ENCODE measurements at places on chromosomes 12 and 14.

DNA sequence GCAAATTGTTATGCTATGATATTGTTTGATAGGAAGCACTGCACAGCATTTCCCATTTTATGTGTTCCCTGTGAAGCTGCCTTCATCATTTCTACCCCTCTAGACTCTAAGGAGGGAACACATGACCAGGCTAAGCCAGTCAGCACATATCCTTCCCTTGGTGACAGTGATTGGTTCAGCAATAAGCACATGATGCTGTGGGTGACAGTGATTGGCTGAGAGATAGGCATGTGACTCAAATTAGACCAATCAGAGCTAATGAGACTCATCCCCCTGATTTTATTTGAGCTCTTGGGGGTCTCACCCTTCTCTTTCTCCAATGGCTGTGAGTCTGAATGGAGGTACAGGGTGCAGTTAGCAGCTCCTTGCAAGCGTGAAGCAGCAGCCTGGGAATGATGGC is 195.2 kb downstream of the NUAK1 start:
- DNase-seq, result no peak

DNA sequence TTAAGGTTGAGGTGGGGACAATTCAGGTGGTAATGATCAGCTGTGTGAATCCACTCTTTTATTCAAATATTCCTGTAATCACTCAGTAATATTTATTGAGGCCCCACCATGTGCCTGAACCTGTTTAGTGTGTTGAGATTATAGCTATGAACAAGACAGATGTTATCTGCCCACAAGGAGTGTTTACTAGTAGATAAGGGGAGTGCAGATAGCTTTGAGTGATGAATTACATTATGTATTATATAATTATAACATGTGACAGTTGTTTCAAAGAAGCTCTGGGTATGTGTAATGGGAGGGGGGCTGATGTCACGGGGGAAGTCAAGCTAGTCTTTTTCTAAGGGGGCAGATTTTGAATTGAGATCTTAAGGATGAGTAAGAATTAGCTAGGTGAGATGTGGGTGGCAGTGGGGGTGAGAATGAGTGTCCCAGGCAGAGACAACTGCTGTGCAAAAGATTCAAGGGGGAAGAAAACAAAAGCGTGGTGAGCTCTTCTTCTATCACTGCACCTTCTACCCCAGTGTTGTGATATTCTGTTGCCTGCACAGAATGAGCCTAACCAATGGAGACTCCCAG is 21.3 kb upstream of the SRRM4 start:
- no peak for DNase-seq

DNA sequence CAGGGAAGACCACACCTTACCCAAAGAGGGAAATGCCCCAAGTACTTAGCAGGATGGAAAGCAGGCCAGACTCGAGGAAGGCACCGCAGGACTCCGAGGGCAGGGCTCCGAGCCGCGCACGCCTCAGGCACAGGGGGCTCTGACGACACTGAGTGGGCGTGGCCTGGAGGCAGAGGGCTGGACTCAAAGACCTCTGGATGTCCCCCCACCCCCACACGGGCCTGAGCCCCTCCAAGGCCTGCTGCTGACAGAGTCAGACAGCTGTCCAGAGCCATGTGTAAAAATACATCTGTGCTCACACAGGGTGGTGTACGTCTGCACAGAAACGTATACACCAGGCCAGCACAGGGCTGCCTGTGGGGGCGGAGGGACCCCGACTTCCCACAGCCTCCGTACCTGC is 1.4 kb downstream of the AKT1 start:
- no peak for DNase-seq

- no peak for DNase-seq
Measured at GRCh38 chr12:52313926-52314325, 7.3 kb downstream of the KRT83 start.

- no peak for DNase-seq
Measured at GRCh38 chr12:132649226-132649945, 30.8 kb downstream of the P2RX2 start.

GRCh38 chr12:116697305-116697704 is 40.6 kb downstream of the SPRING1 start:
- DNase-seq, result no peak

DNA sequence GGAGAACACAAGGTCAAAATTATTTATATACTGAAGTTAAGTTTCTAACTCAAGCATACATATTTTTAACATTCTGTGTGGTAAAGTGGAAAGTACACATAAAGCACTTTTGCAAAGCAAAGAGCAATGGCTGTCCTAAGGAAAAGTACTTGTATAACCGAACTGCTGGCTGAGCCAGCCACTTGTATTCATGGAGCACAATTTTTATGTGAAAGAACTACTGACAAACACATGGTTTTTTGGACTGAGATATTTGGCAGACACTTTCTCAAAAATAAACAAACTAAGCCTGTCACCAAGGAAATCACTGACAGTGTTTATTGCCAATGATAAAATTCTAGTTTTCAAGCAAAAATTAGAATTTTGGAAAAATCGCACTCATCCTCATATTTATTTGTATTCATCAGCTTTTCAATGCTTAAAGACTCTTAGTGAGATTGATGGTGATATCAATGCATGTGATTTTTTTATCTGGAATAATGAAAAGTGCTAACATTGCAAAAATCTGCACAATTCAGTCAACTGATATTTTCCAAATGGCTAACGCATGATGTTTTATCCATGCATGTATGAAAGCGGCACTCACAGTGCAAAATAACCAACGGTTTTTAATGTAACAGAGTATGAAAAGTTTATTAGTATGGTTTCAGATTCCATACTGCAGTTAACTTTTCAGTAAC is 125.3 kb downstream of the IPO8 start:
- DNase-seq, result no peak

DNA sequence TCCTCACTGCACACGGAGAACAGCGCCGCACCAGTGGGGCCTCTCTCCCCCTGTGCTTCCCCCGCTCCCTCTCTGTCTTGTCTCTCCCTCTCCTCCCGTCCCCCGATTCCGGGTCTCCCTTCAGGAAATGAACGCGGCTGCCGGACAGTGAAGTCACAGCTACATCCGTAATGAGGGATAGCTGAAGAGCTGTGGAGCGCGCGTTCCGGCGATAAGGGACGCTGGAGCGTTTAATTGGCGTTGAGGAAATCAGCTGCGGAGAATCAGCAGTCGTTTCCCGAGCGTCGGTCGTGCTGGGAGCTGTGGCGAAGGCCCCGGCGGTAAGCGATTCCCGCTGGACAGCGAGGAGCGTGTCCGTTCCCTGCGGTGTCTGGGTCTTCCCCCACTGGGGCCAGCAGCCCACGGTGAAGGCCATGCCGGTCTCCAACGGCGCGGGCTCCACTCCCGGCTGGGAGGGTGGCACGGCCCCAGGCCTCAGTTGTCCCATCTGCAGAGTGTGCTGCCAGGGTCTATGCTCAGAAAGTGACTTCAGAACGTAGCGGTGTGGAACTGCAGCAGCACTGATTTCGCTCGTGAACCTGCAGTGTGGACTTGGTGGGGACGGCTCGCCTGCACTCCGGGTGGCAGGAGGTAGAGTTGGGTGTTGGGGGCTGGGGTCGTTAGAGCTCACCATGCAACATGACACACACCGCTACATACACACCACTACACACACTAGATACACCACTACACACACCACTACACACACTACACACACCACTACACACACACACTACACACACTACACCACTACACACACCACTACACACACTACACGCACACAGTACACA is 10.9 kb downstream of the NOC4L start:
- peak; percentile 17 for DNase-seq

- no peak for DNase-seq
Measured at GRCh38 chr14:92645841-92646478, 102.5 kb downstream of the LGMN start.

DNA sequence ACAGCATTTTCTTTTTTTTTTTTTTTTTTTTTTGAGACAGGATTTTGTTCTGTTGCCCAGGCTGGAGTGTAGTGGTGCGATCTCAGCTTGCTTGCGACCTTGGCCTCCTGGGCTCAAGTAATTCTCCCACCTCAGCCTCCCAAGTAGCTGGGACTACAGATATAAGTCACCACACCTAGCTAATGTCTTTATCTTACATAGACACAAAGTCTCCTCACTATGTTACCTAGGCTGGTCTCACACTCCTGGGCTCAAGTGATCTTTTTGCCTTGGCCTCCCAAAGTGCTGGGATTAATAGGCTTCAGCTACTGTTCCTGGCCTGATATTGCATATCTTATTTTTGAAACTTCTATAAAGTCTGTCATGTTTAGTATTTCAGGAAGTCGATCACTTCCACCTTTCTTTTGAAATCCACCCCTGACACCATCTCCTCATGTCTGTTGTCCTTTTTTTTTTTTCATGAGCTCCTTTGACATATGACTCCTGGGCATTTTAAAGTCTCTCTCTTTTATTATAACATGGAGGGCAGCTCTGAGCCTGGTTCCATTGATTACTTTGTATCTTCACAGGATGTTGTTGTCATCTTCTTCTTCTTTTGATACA is 5.9 kb upstream of the A2ML1 start:
- no peak for DNase-seq

DNA sequence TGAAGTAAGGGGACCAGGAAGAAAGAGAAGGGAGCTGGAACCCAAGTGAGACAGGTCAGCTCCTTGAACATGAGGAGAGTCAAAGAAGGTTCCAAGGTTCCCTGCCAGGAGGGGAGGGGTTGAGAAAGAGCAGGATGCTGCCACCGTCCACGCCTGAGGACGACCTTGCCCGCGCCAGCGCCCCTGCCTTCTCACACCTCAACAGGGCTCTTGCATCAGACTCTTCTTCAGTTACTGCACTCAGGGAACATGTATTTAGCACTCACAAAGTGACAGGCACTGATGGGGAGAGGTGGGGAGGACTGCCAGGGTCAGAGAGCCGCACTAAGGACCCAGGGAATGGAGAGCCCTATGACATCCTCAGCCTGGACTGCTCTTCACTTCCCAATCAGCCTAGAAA is 102.1 kb upstream of the NUDT4 start:
- no peak for DNase-seq

- no peak for DNase-seq
Measured at GRCh38 chr12:66627988-66628317, 50.9 kb downstream of the GRIP1 start.

GRCh38 chr12:24152270-24152669 is 202.8 kb upstream of the SOX5 start:
- DNase-seq, result no peak

GRCh38 chr12:129779033-129779432 is 124.8 kb downstream of the TMEM132D start:
- no peak for DNase-seq

GRCh38 chr14:22221508-22221907 is 367.5 kb downstream of the DAD1 start:
- DNase-seq, result no peak

DNA sequence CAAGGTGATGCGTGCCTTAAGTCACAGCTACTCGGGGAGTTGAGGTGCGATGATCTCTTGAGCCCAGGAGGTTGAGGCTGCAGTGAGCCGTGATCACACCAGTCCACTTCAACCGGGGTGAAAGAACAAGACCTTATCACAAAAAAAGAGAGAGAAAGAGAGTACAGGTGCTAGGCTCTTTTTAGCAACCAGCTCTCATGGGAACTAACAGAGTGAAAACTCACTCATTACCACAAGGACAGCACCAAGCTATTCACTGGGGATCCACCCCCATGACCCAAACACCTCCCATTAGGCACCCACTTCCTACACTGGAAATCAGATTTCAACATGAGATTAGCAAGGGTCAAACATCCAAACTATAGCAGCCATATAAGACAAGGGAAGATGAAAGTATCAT is 164.2 kb downstream of the NDUFA12 start:
- DNase-seq, result no peak

DNA sequence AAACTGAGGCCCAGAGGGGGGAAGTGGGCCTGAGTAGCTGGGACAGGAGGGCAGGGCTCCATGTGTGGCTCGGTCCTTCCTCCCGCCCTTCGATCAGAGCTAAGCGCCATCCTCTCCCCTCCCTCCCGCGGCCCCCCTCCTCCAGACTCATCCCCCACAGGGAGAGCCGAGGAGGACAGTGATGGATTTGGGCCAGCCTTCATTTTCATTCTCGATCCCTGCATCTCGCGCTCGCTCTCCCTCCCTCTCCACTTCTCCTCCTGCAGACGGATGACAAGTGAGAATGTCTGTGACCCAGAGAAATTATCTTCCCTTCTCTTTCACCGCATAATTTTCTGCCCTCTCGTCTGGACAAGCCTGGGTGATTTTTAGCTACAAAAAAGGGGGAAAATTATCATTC is 183.3 kb downstream of the RBM19 start:
- no peak for DNase-seq

GRCh38 chr12:116303929-116304328 is 26.4 kb upstream of the MED13L start:
- no peak for DNase-seq

DNA sequence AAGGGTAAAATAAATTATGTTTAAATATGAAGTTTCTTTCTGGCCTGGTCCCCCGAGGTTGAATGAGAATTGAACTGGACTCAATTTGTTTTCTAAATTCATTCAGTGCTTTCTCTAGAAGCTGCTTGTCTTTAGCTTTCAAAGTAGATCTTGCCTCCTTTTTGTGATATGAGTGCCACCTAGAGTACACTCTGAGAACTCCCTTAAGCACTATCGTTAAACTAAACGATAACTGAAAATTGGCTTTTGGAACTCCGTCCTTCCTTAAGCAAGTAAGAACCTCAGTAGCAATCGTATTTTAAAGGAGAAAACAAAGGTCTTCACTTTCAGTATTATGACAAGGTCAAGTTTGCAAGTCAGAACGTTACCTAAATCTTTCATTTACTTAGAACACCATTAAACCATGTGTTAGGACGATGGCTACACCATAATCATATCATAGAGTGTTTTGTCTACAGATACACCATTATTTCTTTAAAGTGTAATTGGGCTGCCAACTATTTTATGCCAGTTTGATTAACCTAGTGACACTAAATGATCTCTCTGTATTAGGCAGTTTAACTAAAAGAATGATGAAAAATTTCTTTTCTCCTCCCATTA is 364.8 kb downstream of the SNAPC1 start:
- no peak for DNase-seq

- no peak for DNase-seq
Measured at GRCh38 chr12:74722709-74723108, 185.1 kb downstream of the ATXN7L3B start.

DNA sequence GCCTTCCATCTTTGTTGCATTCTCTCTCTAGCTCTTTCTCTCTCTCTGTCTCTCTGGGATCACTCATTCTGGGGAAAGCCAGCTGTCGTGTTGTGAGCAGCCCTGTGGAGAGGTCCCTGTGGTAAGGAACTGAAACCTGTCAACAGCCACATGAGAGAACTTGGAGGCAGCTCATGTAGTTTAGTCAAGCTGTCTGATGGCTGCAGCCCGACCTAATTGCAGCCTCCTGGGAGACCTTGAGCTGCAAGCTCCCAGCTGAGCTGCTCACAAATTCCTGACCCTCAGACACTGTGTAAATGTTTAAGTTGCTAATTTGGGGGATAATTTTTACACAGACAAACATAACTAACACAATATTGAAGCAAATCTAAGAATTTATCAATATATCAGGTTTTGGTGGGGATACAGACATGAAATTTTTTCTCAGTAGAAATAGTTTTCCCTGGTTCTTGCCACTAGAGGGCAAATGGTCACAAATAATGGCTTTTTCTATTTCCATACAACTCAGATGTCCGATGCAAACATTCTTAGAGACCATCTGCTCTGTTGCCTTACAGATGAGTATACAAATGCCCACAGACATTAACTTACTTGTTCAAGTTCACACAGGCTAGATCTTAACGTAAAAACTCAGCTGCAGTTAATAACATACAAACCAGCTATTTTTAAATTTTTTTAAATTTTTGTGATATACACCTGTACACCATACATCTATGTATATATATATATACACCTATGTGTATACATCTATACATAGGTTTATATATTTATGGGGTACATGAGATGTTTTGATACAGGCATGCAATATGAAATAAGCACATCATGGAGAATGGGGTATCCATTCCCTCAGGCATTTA is 15.5 kb upstream of the KRR1 start:
- DNase-seq, result no peak

GRCh38 chr12:27779416-27779919 is 565 bp upstream of the KLHL42 start:
- DNase-seq, result no peak
